ENCODE measurements at places on chromosomes 12 and 14.

DNA sequence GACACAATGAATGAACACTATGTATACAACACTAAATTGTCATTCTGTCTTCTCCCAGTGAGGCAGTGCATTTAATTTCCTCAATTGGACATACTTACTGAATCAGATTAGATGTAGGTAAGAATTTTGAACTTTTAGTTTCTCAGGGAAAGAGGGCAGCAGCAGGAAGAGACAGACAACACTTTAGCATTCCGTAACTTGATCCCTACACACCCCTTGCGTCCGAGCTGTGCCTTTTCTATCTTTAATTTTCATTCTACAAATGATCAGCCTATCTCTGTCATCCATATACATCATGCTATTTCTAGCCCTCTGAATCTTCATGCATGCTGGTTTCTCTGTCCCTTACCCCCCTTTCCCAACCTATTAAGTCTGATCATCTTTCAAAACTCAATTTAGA lies 358.0 kb upstream of the RPL10L start:
- DNase-seq = no peak

DNA sequence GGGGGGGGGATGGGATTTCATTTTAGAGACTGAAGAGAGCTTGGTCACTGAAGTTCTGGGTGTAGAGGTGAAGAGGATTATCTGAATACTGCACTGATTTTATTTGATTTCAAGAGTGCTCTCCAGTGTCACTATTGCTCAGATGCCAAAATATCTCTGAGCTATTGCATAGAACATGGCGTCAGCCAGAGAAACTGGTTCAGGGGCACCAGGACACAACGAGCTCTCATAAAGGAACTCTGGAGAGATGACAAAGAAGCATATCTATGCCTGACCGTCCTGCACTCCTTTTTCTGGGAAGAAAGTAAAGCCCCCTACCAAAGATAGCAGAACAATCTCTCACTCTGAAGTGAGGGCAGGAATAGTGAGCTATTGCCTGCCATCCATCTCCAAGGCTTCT lies 2.0 kb downstream of the SLC7A8 start:
- no peak for DNase-seq

DNA sequence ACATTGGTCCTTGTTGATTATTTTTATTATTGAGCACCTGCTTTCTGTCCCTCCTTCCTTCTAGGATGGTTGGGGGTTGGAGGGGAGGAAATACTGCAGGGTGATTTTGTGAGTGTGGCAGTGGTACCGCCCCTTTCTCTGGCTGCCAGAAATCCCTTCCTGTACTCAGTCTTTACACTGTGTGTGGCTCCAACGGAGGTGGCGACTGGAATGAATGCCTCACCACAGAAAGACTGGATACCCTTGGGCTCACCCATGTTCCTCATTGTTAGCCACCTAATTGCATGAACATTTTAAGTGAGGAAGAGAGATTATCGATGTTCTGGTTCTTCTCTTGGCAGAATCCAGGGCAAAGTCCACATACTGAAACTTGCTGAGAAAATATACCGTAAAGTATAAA lies 272.0 kb upstream of the E2F7 start:
- DNase-seq = no peak

GRCh38 chr12:56253091-56253490 lies 5.1 kb downstream of the ANKRD52 start:
- no peak for DNase-seq

DNA sequence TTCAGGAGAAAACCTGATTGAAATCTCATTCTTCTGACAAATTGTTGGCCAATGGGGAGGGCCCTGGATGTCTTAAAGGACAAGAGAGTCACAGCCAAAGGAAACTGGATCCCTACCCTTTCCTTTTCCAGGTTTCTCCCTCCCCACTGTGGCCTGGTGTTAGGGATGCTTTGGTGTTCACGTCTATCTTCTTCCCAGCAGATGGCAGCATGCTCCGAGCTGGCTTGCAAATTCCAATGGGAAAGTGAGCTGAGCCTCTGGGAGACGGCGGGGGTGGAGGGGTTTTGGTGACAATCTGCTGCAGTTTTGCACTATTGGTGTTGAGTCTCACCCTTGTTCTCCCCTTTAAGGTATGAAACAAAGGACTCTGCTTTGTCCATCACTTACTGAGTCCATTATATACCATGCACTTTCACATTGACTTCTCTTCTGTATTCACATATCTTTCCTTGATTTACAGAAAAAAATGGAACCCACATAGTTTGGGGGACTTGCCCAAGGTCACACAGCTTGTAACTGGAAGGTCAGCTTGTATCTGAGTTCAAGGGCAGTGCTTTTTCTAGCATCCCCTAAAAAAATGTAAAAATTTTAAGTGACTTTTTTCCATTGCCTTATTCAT lies 39.3 kb downstream of the CCDC177 start:
- peak; percentile 8 for DNase-seq

- no peak for DNase-seq
Measured at GRCh38 chr12:27123642-27124041, 41.3 kb upstream of the C12orf71 start.

DNA sequence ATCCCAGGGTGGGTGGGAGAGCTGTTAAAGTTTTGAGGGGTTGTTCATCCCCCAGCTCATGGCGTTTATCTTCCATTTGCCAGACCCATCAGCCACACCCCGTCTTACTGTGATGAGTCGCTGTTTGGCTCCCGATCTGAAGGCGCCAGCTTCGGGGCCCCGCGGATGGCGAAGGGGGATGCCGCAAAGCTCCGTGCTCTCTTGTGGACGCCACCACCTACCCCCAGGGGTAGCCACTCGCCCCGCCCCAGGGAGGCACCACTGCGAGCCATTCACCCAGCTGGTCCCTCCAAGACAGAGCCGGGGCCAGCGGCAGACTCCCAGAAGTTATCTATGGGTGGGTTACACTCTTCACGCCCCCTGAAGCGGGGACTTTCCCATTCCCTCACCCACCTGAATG lies 5.7 kb downstream of the RITA1 start:
- DNase-seq = no peak

- DNase-seq = no peak
Measured at GRCh38 chr12:76878099-76878898, 520 bp downstream of the CSRP2 start.

- no peak for DNase-seq
Measured at GRCh38 chr14:59435987-59436386, 29.2 kb downstream of the GPR135 start.

DNA sequence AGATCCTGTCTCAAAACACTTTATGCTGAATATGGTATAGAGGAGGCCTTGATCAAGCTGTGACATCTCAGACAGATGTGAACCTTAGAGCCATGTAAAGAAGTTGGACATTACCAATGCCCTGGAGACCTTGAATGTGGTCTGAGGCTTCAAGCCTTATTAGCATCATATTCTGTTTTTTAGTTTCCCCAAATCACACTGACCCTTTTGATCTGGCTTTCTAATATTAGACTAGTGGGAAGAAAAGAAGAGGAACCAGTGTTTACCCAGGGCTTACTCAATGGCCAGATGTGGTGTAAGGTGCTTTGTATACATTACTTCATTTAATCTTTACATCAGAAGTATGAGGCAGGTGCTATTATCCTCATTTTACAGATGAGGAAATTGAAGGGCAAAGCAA lies 10.6 kb upstream of the TBPL2 start:
- no peak for DNase-seq

GRCh38 chr14:97052001-97052400 lies 254.8 kb downstream of the VRK1 start:
- no peak for DNase-seq

DNA sequence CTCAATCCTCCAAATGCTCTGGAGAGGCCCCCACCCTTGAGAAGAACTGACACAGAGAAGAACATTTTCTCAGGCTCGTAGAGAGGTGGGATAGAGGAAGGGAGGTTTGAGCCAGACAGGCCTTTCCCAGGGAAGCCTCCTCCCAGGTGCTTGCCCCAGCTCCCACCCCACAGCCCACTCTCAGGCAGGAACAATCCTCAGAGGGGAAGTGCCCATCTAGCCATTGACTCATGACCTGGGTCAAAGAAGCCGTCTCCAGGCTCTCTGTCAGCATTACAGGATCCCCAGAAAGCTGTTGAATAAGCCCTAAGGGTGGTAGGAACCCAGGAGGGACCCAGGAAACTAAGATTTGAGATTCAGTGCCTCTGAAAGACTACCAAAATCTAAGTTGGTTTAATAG lies 3.8 kb downstream of the AQP6 start:
- no peak for DNase-seq

- DNase-seq = no peak
Measured at GRCh38 chr12:7130701-7131501, 730 bp downstream of the CLSTN3 start.

DNA sequence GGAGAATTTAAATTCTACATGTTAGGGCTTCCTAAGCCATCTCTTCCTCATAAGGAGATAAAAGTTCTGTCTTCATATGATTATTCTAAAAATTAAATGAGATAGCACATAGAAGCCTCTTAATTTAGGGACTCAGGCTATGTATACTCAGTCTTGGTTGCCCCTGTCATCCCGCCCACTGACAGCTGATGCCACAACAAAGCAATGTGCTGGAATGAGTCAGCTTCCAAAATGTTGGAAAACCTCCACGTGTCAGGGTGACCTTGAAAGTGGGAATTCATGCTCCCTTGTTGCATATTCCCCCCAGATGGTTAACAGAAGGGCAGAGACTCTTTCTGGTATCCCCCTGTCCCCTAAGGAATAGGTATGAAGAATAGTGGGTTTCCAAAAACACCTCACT lies 238.0 kb upstream of the DDHD1 start:
- DNase-seq = no peak

- no peak for DNase-seq
Measured at GRCh38 chr12:38585086-38585485, 268.5 kb downstream of the ALG10B start.

DNA sequence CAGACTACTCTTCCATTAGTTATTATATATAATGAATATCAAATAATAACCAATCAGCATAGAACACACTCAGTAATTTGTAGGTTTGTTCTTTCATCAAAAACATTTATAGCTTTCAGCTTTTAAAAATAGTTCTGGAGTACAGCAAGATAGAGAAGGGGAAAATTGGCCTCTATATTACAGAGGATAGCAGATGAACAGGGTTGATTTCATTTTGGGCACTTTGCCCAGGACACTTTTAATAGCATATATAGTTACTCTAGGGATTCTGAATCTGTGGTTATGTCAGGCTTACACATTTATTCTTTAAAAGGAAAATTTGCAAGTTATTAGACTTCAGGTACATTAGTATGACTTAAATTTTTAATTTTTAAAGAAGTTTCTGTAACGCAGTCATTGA lies 52.6 kb downstream of the IFT81 start:
- DNase-seq = peak; percentile 10

DNA sequence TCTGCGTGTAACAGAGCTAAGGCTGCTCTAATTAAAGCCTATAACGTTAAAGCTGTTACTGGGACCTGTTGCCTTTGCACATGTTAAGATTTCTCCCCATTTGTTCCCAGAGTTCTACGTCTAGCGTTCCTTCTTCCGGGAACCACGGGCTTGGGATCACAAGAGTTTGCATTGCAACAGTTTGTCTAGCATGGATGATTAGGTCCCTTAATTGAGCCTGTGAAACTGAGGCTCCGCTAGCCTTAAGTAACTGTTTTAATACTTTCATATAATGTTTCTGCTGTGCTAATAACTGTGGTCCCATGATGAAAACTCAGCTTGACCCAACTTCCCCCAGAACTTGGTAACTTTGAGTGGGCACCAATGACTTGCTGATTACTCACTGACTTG lies 16.7 kb upstream of the LYZ start:
- no peak for DNase-seq

- DNase-seq = no peak
Measured at GRCh38 chr12:103808239-103808880, 32.7 kb downstream of the NT5DC3 start.

- DNase-seq = no peak
Measured at GRCh38 chr12:32134101-32134888, 27.6 kb downstream of the BICD1 start.

DNA sequence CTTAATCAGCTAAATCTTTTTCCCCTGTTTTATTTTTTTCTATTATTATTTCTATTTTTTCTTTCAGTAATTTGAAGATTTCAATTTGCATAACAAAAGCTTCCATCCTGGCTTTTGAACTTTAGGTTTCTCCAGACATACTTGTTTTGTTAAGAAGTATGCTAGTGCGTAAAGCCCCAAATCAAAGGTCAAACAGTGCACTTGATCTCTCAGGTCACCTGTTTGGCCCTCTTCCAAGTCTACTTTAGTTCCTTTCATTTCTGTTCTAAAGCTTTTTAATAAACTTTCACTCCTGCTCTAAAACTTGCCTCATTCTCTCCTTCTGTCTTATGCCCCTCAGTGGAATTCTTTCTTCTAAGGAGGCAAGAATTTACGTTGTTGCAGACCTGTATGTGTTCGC lies 54.6 kb upstream of the ATXN7L3B start:
- no peak for DNase-seq

- DNase-seq = no peak
Measured at GRCh38 chr14:102125546-102125945, 14.2 kb upstream of the WDR20 start.

- DNase-seq = no peak
Measured at GRCh38 chr14:47619392-47619791, 56.0 kb downstream of the MDGA2 start.

DNA sequence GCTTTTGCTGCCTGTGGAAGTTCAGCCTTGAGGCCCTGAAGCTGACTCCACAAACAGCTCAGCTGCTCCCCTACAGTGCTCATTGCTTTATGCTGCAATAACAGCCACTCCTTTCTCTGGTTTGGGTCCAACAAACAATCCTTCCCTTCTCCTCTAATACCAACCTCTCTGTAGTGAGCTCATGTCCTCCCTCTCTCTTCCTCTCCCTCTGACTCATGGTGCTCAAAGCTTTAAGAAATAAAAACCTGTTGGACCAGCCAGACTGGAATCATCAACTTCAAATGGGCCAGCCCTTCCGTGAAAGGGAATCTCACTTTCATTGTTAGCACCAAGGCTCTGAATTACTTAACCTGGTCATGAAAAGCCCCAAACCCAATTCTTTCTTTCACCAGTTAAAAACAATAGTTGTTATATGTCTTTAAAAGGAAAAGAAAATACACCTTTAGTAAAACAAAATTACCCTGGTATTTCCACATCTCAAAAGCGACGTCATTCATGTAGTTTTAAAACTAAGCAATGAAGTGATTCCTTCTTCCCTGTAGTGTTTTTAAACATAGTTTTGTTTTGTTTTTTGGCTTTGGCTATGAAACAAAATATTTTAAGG lies 126.4 kb downstream of the DUSP6 start:
- DNase-seq = peak; percentile 81

- DNase-seq = peak; percentile 28
Measured at GRCh38 chr14:85175556-85175955, 354.4 kb upstream of the FLRT2 start.

GRCh38 chr14:34436960-34437728 lies 24.9 kb downstream of the SPTSSA start:
- no peak for DNase-seq

DNA sequence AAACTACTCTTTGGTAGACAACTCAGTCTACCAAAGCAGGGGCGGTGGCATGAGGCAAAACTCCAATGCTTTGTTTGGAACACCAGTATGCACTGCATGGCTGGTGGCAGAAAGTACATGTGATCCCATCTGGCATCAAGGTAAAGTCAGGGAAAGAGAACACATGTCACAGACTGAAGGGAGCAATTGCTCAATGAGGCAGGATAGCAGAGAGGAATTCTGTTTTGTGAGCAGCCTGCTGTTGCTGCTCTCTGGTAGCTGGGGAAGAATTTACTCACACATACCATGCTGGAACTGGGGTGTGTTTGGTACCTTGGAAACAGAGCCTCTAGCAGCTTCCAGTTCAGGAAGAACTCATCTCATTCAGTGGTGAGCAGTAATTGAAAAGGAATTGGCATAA lies 84.8 kb downstream of the HELB start:
- DNase-seq = no peak
